GM20000 (cell line): ENCODE measurements at places on chromosomes 4 and X.

DNA sequence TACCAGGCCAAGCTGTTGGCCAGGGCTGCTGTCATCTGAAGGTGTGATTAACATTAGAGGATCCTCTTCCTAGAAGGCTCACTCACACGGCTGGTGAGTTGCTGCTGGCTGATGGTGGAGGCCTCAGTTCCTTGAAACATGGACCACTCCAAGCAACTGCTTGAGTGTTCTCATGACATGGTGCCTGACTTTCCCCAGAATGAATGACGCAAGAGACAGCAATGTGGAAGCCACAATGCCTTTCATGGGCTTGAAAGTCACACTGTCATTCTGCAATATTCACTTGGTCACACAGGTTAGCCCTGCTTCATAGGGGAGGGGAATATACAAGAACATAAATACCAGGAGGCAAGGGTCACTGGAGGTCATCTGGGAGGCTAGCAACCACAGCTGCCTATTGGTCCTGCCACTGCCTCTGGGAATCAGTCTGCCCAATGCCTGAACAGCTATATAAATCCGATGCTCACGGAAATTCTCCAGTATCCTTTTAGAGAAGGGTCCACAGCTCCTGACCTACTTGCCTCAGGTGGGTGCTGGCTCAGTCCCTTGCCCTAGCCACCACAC is 97.1 kb upstream of the MAML3 start:
- DNase-seq: no peak

GRCh38 chr4:108417923-108418322 is 202.5 kb upstream of the RPL34 start:
- no peak for DNase-seq

- DNase-seq: no peak
Observed at GRCh38 chrX:20352504-20352903, 85.8 kb upstream of the RPS6KA3 start.

GRCh38 chr4:81607950-81608349 is 136.2 kb upstream of the RASGEF1B start:
- DNase-seq: no peak

DNA sequence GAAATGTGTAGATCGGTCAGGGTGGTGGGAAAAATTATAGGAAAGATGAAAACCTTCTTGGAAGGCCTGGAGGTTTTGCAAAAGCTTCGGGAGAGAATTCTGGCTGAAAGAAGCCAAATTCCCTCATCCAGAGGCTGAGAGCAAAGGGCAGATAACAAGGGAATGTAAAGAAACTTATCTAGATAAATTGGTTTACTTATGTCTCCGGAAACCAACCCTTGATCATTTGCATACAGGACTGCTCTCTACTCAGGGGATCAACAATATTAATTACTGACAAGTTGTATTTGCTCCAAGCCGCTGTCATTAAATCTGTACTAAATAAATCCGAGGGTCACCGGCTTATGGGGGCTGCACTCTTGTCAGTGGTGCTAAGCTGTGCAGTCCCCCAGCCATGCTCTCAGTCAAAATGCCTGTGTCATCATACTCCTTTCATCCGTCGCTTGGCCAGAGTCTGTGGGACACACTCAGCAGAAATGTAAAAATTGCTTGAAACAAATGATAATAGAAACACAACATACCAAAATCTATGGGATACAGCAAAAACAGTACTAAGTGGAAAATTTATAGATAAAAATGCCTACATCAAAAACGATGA is 715.7 kb downstream of the KCTD8 start:
- no peak for DNase-seq

DNA sequence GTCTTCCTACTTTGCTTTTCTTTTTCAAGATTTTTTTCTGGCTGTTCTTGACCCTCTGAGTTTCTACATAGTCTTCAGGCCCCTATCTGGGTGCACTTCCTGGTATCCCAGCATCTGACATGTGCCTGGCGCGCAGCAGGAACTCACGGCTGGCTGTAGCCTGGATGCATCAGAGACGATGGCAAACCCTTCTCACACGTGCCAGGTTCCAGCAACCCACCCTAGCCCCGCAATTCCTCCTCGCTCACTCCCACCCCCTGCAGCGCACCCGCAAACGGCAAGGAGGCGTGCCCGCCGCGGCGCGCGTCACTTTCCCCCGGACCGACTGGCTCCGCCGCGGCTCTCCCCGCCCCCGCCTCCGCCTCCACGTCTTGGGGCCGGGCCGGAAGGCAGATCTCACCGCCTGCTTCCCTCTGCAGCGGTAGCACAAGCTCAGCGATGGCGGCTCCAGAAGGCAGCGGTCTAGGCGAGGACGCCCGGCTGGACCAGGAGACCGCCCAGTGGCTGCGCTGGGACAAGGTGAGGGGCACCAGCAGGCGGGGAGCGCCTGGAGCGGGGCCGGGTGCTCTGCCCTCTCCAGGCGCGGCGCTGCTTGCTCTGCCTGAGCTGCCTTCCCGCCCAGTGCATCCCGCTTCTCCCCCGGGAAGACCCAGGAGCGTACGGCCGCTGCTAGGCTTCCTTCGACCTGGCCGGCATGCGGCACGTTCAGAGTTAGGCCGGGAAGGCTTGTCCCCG is at the start of gene PGM2:
PGM2 (plus strand) TSS at position 392 of the 735 bp plus-strand sequence; CDS start at position 439, 47 bp downstream.
- peak; percentile 96 for DNase-seq

- DNase-seq: no peak
Observed at GRCh38 chr4:53854991-53855568, 209.3 kb downstream of the CHIC2 start.

DNA sequence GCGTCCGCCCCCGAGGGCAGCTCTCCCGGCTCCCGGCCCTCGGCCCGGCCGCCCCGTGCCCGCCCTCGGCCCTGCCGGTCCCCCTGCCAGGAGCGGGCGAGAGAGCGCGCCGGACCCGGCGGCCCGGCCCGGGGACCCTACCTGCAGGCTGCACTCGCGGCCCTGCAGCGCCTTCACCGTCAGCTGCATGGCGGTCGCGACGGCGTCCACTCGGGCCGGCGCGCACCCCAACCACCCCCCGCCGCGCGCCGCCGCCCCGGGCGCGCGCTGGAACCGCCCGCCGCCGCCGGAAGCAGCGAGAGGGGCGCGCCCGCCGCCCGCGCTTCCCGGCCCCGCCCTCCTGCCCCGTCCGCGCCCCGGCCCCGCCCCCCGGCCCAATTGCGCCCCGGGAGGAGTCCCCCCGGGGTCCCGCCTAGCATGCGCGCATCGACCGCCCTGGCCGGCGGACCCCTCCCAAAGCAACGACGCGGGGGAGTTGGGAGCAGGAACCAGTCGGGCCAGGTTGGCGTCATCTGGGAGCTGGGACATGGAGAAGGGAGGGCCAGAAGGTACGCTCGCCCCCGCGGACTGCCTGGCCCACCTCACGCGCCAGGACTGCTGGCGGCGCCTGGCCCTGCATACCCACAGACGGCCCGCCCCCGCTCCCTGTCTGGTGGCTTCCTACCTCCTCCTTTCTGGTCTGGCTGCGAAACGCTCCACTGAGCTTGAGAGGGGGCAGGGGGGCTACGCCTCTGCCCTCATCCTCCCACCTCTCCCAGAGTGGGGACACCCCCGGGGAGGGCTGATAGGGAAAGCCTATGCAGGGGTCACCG is at the start of gene UBL4A:
UBL4A (minus strand) TSS at position 220 of the 812 bp plus-strand sequence; CDS start at position 189, 31 bp downstream.
- peak; percentile 85 for DNase-seq

GRCh38 chr4:152168987-152169616 is 366.8 kb downstream of the FBXW7 start:
- no peak for DNase-seq

DNA sequence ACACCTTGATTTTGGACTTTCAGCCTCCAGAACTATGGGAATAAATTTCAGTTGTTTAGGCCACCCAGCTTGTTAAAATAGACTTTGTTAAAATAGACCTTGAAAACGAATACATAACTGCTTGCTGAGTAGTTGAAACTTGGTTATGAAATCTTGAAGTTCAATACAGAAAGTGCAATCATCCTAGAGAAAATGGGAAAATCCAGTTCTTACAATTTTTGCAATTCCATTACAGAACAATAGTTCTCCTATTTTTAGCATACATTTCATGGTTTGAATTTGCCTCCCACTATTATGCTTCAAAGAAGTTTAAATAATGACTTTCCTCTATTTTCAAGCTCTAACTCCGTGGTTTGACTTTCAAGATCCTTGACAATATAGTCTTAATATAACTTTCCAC is 10.5 kb downstream of the TLR1 start:
- no peak for DNase-seq

DNA sequence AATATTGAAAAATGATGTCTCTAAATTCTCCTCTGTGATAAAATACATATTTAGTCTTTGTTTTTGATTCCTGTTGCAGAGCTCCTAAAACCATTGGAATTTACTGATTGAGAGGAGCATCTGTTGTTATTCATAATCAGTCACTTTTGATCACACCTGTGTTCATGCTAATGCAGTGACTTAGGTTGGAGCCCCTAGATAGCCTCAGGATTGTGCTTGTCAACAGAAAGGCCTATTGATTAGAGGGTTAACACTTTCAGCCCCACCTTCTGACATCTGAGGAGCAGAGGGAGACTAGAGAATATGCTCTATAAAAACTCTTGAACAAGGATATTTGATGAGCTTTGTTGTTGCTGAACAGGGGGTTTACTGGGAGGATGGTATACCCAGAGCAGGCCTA is 409.5 kb upstream of the ADGRL3 start:
- no peak for DNase-seq

DNA sequence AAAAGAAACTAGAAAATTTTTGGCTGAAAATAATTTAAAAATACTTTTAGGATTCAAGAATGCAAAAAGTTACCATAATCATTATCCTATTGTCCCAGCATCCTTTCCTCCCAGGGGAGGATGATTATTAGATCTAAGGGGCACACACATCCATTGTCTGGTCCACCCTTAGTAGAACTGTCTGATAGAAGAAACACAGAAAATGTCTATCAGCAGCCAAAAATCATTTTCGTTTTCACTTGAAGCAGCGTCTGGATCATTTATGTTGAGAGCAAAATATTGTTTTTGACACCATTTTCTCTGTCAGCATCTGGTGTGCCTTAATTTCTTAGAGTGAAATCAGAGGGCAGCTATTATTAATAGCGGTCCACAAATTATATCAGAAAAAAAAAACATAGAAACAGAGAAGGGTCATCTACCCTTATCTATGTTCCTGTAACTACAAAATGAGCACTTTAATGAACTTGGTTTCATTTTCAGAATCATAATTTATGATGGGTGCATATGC is 446.3 kb downstream of the TRAM1L1 start:
- no peak for DNase-seq

- no peak for DNase-seq
Observed at GRCh38 chrX:42943051-42943974, 165.3 kb upstream of the PPP1R2C start.

GRCh38 chr4:40409835-40410234 is 74.7 kb downstream of the CHRNA9 start:
- DNase-seq: no peak

- no peak for DNase-seq
Observed at GRCh38 chr4:142574306-142574705, 271.8 kb downstream of the INPP4B start.

GRCh38 chr4:66048861-66049260 is 378.6 kb upstream of the EPHA5 start:
- DNase-seq: no peak

DNA sequence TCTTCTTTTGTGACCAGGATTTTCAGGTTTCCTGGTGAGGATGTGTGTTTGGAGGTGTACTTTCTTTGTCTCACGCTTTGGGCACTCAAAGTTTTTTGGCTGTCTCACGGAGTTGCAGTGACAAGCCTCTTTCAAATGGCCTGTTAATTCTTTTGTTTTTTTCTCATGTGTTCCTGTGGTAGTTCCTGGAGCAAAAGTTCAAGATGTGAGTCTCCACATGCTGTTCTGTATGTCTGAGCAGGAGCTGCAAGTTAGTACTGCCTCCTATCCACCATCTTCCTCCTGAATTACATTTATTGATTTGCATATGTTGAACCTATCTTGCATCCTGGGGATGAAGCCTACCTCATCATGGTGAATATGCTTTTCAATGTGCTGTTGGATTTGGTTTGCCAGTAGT is 118.5 kb downstream of the VSIG4 start:
- no peak for DNase-seq

DNA sequence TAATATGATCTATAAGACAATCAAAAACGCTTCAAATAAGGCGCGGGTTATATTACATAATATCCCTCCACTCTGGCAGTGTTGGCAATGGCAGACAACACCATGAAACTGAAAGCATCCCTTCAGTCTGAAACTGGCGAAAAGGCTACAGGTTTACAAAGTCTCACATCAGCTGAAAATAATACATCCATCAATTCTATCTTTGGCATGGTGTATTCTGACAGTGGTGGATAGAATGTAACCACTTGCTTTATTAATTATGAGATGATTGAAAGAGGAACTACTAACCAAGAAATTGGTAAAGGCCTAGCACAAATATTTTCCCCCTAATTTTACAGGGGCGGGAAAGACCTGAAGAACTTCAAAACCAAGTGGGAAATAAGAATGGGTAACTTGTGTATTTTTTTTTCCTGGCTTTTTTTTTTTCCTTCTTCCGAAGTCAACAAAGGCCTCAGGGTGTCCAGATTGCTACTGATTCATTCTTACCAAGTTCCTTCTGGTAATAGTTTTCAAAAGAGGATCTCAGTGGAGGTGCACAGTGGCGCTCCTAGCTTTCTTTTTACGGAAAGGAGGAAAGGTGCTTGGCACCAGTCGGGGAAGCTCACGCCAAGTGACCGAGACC is 728 bp downstream of the UBA6 start:
- peak; percentile 30 for DNase-seq

- no peak for DNase-seq
Observed at GRCh38 chr4:26884026-26884425, 23.4 kb downstream of the STIM2 start.

DNA sequence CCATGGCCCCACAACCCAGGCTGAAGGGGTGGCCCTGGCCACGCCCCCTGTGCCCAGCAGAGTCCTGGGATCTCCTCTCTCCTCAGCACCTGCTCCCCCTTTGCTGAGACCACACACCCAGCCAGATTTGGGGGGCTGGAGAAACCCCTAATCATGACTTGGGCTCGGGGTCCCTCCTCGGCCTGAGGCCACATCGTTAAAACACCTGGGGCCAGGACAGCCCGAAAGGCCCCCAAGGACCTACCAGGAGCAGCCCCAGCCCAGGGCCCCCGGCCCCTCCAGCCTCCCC is 116.7 kb downstream of the FAM53A start:
- DNase-seq: no peak

GRCh38 chrX:32877592-32877991 is 333.8 kb downstream of the DMD start:
- no peak for DNase-seq

- no peak for DNase-seq
Observed at GRCh38 chr4:119237642-119238041, 25.1 kb downstream of the USP53 start.

DNA sequence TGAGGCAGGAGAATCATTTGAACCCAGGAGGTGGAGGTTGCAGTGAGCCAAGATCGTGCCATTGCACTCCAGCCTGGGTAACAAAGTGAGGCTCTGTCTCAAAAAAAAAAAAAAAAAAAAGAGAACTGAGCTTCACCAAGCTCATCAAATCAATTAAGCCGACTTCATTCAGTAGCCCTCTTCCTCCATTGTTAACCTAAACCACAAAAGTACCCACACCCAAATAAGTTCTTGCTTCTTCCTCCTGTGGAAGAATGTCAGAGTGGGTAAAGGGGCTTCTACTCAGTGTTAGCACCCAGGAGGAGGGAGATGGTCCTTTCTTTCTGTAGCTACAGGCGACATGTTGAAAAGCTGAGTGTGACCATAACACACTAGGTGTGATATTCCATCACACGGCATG is 58.6 kb upstream of the CHRNA9 start:
- no peak for DNase-seq
